ENCODE measurements at places on chromosomes 7 and 10. TPM values are rescaled to one million over a fixed set of nuclear protein-coding genes. Genes with fewer than 3 reads are reported as not detected.

LIPN gene
- total RNA-seq = not detected

SUGCT gene
- 8.9 TPM for total RNA-seq

NPC1L1 gene
- total RNA-seq = 0.17 TPM

SPDYE5 gene
- not detected for total RNA-seq

LIPA gene
- 63.7 TPM for total RNA-seq

RBM20 gene
- total RNA-seq = not detected

MOGAT3 gene
- total RNA-seq = not detected

ANKRD30A gene
- not detected for total RNA-seq

CCDC7 gene
- total RNA-seq = 13.1 TPM

ANKRD7 gene
- total RNA-seq = 3.8 TPM

IMMP2L gene
- total RNA-seq = 10.8 TPM
